OCI-M1 (cell line): ENCODE measurements at places on chromosomes 16 and 17.
A peak's percentile ranks its signal among the peaks of the same experiment; 100 is the strongest.

DNA sequence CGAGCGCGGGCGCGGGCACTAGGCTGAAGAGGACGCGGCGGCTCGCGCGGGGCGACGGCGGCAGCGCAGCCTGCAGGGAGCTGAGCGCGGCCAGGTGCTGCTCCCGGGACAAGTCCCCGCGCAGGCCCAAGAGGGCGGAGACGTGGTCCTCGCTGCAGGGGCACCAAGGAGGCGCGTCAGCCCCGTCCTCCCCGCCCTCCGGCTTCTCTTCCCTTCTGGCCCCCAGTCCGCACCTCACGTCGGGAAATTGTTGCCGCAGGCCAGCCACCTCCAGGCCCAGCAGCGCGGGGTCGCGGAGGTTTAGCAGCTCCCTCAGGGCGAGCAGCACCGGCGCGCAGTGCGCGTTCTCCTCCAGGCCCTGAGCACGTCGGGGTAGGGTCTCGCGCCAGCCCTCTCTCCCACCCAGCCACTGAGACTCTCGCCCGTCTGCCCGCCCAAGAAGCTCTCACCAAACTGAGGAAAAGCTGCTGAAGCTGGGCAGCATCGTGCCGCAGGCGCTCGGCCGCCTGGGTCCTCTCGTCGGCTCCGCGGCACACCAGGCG, 761 bp upstream of the MATCAP1 start:
- no peak for DNase-seq

DNA sequence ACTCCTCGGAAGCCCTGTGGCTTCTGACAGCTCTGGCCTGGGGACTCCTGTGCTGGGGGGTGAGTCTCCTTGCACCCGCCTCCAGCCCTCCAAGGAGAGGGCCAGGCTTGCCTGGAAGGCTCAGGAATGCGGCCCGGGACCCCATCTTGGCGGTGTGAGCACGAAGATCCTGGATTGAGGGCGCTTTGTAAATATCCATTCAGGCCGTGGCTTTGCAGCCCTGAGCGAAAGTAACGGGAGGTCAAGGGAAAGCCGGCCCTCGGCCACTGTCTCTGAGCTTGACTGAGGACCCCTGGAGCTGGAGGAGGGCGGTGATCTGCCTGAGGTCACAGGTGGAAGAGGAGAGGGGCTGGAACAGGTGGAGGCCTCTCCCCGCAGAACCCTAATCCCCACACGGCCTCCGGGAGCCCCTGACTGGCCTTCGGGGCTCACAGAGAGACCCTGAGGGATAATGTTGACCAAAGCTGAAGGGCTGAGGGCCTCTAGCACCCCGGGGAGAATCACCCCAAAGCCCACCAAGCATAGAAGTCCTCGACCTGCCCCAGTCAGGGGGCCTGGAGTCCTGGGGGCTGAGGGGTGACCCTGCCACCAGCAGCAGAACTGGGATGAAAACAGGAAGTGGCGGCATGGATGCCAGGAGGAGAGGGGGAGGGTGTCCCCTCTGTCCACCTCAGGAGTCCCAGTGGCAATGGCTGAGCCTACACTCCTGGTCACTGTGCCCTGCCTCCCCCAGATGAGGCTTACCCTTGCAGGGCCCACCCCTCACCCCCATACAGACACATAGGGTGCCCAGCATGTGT, 8.3 kb upstream of the RASD1 start:
- DNase-seq, result no peak

- peak; percentile 81 for DNase-seq
Observed at GRCh38 chr17:5592382-5592781, 8.1 kb upstream of the NLRP1 start.

DNA sequence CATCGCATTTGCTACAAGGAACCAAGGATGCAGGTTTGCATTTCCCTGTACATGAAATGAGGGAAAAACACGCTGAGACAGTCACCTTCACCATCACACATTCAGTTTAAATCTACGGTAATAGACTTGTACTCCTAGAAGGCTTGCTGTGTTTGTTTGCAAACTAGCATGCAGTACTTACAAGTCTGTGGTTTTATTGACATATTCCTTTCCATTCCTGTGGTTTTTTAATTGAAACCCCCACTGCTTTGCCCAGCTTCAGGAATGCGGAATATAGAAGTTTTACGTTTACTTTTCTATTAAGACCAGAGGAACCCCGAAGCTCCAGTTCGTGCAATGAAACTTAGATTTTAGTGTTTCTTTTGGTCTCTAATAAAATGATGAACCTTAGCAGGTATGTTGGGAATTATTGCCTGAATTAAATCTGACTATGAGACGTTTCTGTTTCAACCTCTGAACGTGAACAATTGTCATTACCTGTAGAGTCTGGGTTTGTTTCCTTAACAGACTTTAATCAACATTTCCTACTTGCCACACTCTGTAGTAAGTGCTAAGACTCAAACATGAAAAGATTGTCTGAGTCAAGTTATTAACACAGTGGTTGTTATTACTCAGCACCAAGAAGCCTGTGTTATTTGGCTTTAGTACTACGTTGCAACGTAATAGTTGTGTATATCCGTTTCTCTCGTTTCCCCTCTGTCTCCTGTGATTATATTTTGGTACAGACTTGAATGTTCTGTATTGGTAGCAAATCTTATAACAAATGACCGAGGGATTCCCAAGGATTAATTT, 793.3 kb upstream of the GOT2 start:
- no peak for DNase-seq

GRCh38 chr17:77771587-77771986, 186.9 kb upstream of the TNRC6C start:
- DNase-seq, result no peak
